ENCODE measurements at places on chromosomes 12 and 14.

DNA sequence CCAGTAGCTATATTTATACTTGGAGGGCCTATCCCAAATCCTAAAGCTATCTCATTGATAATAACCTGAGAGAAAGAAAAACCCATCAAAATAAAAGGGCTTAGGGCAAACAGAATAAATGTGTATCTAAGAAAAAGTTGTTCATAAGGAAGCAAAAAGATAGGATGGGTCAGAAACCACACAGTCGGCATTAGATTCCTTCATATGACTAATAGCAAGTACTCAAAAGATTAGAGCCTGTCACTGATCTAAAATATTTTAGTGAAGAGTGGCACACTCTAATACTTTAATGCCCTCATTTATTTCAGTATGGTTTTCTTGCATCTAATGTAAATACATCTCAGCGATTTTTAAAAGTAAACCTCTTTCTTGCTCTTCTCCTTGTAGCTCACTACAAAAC lies 17.1 kb upstream of the NAV3 start:
- no peak for DNase-seq

- no peak for DNase-seq
Observed at GRCh38 chr14:94945615-94946014, 175.7 kb upstream of the GSC start.

GRCh38 chr14:58327019-58327418 lies 28.7 kb downstream of the ARID4A start:
- no peak for DNase-seq

- no peak for DNase-seq
Observed at GRCh38 chr14:66445936-66446335, 40.2 kb upstream of the CCDC196 start.

- DNase-seq: no peak
Observed at GRCh38 chr14:105469456-105470349, 4.9 kb upstream of the CRIP2 start.

DNA sequence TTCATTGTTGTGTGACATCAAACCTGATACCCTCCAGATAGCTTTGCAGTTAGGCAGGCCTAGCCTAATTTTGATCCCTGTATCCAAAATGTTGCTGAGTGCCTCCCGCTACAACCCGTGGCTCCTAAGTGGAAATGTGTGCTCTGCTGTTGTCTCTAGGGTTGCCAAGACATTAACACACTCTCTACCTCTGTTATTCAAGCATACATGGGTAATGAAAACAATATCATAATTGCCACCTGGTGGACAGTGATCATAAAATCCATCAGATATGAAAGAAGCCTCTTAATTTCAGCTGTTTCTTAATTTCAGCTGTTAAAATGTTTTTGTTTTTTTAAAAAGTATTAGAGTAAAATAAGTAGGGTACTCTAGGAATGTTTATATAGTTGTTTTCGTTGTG lies 93.5 kb downstream of the PLEKHA5 start:
- no peak for DNase-seq

DNA sequence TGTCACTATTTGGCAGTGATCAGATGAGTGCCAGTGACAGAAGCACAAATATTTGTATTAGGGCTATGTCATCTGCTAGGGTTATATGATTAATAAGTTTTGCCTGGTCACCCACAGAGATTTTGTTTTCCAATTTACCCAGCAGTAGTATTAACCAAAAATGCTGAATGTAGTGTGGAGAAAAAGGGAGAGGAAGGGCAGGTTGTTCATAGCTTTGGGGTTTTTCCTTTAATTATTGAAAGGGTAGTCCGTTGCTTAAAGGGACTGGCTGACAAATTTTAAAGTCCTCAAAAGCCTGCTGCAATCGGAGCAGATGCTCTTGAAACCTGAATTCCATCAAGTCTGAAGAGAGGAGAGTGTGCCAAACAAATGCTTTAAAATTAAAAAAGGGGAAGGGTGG lies 237.9 kb upstream of the CCDC196 start:
- no peak for DNase-seq

DNA sequence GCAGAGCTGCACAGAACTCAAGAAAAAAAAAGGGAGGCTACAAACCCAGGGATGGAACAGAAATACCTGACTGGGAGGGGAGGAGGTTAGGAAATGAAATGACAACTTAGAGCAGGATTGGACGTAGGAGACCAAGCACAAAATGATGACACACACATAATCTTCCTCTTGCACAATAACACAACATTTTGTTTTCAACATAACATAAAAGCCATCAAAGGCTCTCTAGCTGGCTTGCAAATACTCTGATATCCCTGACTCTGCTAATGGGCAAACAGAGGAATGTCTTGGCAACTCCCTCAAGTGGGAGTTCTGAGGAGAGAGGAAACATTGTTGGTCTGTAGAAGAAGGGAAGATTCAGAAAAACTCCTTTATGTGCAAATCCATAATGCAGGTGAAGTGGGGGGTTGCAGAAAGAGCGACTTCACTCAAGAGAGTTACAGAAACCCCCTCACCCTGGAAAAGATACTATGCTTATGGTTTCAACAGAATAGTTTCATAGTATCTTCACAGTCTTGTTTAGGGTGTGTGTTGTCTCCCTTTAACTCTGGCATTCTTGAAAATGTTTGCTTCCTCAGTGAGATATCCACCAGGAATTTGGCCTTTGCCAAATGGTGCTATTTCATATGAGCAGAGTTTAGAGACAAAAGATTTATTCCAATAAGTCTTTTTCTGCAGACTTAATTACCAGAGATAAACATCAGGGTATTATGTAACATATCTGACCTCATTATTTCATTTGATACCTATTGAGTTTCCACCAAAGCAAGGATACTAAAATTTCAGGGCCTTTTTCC lies 43.8 kb upstream of the LTBP2 start:
- DNase-seq: no peak

DNA sequence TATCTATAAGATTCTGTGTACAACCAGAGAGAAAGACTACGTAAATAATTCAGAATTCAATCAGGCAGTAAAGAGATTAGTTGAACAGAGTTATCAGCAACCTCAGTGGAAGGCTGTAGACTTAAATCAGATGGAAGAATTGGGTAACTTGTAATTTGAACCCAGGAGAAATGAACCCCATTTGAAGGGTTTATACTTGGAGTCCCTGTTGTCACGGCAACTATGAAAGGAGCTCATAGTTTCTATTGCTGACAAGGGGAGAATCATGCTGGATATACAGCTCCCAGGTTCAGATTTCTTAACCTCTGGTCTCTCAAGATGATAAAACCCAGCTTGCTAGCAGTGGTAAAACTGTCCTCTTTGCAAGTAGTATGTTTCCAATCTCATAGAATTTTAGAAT lies 54.4 kb upstream of the BMP4 start:
- no peak for DNase-seq

DNA sequence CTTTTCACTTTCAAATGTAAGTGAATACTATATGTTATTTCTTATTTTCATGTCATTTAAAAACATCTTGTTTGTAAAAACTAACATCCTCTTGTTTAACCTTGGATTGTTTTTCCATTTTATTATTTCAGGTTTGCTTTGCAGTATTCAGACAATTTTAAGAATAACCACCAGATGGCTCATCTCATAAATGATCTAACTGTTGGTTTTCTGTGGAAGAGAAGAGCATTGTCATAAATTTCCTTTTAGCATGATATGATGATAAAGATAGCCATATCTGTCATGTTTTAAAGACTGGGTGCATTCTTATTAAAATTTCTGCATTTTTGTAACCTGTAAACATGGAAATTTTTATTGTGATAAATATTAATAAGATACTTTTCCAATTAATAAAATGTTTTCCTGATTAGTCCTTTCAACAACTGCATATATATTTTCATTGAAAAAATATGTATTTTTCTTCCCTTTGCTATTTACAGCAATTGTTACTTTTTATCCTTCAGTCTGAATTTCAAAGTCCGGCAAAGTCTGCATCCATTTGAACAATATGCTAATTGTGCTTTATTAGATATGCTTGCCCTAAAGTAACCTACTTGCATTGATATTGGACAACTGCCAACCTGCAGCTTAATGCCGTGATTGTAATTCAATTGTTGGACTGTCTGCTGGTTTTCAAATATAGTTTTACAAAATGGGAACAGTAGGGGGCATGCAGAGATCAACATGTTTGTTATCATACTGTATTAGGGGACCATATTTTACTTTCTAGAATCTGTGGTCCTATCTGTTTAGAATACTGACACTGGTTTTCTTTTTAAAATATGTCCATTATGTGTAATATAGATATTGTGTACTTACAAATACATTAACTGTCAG lies 163.4 kb downstream of the GARIN6 start:
- no peak for DNase-seq

DNA sequence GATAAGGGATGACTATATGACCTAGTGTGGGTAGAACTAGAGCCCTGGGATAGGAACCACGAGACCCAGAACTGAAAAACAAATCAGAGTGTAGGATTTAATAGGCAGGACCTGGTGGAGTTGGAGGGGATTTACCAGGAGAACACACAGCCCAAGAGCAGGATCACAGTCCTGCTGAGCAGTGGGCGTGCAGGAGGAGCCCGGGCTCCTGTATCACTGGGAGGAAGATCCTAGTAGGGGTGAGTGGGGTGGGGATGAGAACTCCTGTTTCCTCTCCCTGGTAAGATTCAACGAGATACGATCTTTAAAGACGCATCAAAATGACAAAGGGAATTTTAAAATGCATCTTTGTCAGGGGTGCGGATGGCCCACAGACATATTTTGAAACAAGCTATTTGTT lies 220.1 kb downstream of the GALC start:
- no peak for DNase-seq

DNA sequence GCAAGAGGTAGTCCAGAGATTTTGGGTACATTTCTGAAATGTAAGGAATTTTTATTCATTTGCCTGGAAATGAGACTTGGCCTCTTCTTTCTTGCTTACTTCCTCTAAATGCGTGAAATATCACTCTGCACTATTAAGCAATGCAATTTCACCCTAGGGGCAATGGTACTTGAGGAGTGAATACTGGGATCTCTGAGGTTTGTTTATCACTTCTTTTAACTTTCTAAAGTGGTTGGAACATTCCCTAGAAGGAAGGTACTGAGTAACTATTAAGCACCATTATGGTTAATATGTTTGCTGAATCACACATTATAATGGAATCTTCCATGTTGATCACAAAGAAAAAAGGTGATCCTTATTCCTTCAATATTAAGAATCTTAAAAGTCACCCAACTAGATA lies 120.9 kb upstream of the CAND1 start:
- DNase-seq: no peak

- no peak for DNase-seq
Observed at GRCh38 chr12:90970471-90970870, 15.5 kb upstream of the CCER1 start.

- no peak for DNase-seq
Observed at GRCh38 chr12:108805136-108805535, 52.2 kb downstream of the SSH1 start.

DNA sequence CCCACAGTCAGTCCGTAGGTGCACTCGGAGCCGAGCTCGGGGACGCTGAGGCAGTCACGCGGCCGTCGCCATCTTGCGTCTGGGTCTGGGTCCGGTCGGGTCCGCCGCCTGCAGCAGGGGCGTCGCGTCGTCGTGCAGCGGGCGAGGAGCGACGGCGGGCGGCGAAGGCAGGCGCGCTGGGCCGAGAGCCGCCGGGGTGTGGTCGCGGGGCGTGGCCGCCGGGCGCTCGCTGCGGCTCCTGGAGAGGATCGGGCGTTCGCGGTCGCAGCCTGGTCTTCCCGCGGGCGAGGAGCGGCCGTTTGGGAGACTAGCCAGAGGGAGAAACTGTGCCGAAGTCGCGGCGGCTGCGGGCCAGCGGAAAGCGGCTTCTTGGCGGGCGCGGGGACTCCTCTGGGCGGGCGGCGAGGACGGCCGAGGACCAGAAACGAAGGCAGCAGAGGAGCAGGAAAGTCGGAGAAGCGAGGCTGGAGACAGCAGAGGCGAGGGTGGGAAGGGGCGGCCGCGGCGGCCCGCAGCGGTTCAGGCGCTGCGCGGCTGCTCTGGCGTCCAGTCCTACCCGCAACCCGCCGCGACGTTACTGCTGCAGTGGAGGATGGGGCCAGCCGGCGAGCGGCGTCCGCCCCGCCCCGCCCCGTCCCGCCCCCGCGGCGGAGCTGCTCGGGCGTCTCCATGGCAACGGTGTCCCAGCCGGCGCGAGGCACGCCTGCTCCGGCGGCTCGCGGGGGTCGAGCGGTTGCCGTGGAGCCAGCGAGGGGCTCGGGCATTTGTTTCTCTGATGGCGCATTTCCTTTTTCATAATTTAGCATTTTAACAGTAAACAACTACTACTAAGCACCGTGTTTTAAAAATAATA lies at the start of gene PNMA1:
Gene PNMA1 (minus strand): TSS at position 582 of the 853 bp plus-strand sequence. CDS start 745 bp downstream, outside the sequence.
- peak; percentile 93 for DNase-seq

- no peak for DNase-seq
Observed at GRCh38 chr14:39582028-39582654, 149.9 kb upstream of the FBXO33 start.

GRCh38 chr12:40175045-40175444 lies 49.8 kb upstream of the LRRK2 start:
- no peak for DNase-seq

DNA sequence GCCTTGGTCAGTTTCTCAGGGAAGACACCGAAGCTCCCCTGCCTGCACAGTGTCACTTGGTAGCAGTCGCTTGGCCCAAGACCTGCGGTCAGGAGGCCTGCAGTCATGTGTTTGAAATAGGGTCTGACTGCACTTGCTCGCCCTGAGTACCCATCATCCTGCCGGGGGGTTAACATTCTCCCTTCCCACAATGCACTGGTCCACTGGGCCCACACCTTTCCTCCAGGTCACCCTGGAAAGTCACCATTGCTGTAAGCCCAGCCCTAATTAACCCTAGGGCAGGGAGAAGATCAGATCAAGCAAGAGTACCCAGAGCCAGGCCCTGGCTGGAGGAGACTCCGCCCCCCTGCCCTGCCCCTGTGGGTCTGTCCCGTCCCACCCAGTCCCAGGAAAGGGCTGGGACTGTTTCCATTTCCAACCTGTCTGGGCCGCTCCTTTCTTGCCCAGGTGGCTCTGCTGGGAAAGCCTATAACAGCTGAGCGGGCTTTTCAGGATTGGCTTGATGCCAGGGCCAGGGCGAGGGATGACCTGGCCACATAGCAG lies 87.1 kb downstream of the ZFP36L1 start:
- DNase-seq: no peak

GRCh38 chr12:123634142-123634561 lies 523 bp downstream of the GTF2H3 start:
- DNase-seq: no peak

DNA sequence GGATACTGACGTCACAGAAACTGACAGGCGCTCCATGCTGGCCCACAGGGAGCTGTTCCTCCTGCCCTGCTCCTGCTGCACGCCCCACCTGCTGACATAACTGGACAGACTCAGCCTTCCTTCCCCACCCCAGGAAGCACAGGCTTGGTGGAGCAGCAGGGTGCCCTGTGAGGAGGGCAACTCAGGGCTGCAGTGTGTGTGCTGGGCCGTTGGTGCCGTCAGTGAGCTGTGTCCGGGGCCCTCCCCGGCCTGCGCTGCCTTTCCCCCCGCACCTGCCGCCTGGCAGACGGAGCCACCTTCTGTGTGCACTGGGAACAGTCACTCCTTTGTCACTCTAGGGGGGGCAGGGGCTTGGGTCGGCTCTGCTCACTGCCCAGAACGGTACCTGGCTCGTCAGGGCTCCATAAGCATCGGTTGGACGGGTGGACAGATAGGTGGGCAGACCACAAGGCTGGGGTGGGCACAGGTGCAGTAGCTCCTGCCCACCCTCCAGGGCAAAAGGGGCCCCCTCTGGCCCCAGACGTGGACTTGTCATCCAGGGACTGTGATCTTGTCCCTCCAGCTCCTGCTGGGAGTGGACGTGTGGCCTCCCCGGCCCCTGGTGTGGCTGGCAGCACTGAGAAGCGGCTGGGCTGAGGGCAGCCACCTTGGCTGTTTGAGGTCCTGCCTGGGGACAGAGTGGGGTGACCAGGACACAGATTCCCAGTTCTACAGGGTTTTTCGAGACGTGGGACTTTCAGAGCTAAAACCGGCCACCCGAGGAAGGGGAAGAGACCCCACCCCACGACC lies 32.8 kb downstream of the FBRSL1 start:
- no peak for DNase-seq

GRCh38 chr14:44204061-44204835 lies 302.8 kb downstream of the FSCB start:
- DNase-seq: no peak
